ENCODE measurements at places on chromosomes 7 and 10. TPM values are rescaled to one million over a fixed set of nuclear protein-coding genes. Genes with fewer than 3 reads are reported as not detected.

DNA sequence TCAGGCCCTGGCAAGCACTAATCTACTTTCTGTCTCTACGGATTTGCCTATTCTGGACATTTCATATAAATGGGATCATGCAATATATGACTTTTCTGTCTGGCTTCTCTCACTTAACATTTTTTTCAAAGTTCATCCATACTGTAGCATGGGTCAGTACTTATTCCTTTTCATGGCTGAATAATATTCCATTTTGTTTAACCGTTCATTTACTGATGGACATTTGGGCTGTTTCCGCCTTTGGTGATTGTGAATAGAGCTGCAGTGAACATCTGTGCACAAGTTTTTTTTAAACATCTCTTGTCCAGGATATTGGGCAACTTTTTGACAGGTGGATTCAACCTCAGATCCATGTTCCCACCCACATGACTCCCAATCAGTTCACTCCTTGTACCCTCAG, 31.0 kb downstream of the AIFM2 start:
- no peak for DNase-seq

GRCh38 chr7:137935884-137936508, 65.9 kb downstream of the CREB3L2 start:
- DNase-seq: no peak

DNA sequence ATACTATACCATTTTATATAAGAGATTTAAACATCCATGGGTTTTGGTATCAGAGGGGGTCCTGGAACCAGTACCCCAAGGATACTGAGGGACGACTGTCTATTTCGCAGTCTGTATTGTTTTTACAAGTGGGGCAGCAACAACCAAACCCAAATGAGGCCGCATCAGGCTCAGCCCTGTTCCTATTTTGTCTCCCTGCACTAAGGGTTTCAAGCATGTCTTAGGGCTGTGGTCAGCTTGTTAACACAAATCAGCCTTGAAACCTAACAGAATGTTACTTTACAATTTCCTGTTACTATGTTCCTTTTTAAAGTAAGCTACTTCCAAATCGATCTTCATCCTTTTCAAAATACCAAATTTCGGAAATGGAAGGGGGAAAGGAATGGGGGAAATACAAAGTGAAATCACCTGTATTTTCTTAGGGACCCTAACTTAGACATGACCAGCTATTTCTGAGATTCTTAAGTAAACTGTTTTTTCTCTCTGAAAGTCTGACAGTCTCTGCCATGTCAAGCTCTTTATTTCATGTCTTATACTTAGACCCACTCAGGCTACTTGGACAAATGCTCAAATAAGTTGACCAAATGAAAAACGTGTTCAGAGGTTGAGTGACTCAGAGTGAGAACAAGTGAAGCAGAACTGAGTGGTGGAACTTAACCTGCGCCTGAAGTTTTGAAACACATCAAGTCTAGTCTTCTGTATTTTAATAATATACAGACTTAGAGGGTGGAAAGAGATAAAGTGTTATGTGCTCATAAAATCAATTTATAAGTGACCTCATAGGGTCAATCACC, 75.8 kb downstream of the C1GALT1 start:
- DNase-seq: no peak

DNA sequence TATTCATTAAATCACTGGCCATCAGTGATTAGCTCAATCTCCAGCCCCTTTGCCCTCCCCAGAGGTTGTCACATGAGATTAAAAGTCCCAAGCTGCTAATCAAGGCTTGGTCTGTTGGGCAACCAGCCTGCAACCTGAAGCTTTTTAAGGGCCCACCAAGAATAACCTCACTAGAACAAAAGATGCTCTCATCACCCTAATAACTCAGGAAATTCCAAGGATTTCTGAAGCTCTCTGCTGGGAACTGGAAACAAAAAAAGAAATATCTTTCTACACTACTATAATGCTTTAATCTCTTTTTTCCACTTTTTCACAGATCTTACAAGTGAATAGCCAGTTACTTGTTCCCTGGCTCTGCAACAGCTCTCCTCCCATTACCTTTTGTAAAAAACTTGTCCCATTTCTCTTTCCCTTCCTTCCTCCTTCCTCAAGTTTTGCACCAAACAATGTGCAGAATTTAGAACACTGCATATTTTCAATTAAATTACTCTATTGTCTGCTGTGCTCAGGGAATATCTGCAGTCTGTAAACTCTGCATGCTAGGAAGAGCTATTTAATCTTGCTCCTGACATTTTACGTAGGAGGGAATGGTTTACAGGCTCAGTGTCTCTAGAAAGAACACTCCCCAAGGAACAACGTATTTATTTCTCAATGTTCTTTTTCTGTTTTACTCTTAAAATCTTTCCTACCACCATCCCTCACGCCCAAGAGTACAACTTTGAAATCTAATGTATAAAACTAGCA, 169.1 kb downstream of the IMMP2L start:
- no peak for DNase-seq

DNA sequence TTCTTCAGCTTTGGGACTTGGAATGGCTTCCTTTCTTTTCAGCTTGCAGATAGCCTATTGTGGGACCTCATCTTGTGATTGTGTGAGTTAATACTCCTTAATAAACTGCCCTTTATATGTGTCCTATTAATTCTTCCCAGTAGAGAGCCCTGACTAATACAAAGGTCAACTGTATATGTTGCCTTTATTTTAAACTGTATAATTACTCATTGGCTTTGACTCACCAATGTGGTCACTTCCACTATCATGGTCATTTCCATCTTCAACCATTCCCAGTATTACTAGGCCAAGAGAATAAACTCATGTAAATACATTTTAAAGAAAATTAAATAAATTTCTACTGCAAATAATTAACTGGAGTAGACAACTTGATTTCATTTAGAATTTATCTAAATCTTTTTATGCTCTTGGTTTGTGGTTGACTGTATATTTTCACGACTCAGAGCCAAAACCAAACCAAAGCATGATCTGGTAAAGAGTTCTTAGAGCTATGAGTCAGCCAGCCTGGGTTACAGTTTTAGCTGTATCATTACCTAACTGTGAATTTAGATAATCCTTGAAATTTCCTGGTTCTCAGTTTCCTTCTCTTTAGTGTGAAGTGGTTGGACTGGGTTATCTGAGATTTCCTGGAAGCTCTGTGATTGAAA, 188.4 kb downstream of the PPP1R3A start:
- DNase-seq: no peak

DNA sequence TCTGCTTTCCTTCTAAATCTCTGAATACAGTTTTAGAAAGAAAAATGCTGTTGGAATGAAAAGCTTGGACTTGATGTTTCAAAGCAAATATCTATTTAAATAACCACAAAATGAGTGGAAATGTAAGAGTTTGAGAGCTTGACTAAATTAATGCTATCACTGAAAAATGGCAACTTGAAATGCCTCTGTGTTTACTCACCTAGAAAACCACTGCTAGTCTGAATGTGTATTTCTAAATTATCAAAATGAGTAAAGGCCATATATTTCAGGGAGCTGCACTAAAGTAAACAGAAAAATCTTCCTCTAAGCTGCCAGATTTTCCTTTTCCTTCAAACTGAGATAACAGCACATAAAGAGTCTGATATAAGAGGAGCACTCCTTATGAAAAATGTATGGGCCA, 87.9 kb downstream of the DPY19L1 start:
- DNase-seq: no peak

GRCh38 chr7:12220389-12221046, 9.4 kb downstream of the TMEM106B start:
- no peak for DNase-seq

DNA sequence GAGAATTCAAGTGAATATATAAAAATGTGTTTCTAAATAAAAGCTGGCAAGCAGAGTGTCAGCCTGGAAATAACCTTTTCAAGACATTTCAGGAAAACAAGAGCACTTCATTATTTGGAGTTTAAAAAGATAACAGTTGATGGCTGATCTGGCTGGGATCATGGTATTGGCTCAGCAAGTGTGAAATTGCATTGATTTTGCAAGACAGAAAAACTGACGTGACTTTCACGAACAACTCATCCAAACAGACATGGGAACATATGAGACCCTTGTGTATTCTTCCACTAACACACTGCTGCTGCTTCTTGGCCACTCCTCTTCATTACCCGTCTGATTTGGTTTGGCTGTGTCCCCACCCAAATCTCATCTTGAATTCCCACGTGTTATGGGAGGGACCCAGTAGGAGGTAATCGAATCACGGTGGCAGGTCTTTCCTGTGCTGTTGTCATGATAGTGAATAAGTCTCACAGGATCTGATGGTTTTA, 108.5 kb downstream of the RAB18 start:
- no peak for DNase-seq

The TMEM236 gene
- total RNA-seq: 0.20 TPM

The MACC1 gene
- total RNA-seq: 0.24 TPM

The PTPN20 gene
- total RNA-seq: not detected

The HOXA2 gene
- total RNA-seq: not detected

All from right lobe of liver (tissue), 6 donors.